ENCODE measurements at places on chromosomes 1 and 21. TPM values are rescaled to one million over a fixed set of nuclear protein-coding genes. Genes with fewer than 3 reads are reported as not detected.
A peak's percentile ranks its signal among the peaks of the same experiment; 100 is the strongest.

The KIAA0040 gene
- total RNA-seq: 28.2 TPM

The KIRREL1 gene
- total RNA-seq: 34.6 TPM

The PGBD5 gene
- 0.16 TPM for total RNA-seq

The OR2L13 gene
- total RNA-seq: not detected

DNA sequence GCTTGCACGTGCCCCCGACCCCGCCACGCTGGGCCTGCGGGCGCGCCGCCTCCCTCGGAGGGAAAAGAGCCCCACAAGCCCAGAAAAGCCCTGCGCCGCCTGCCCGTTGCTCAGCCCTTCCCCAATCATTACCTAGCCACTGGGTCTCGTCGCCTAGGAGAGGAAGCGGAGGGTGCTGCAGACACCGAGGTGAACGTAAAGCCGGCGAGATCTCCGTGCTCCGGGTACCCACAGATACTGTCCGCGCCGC is at the start of gene ENO1:
TSS of gene ENO1 (minus strand) at position 239 of the 250 bp plus-strand sequence. CDS start 3,778 bp downstream, outside the sequence.
- DNase-seq: no peak

GRCh38 chr1:197249324-197249723 is 18.7 kb upstream of the CRB1 start:
- no peak for DNase-seq

GRCh38 chr1:82640352-82640751 is 839.6 kb downstream of the ADGRL2 start:
- no peak for DNase-seq

- DNase-seq: no peak
These were observed 23.6 kb upstream of the GBP1 start for GRCh38 chr1:89088572-89088971.

DNA sequence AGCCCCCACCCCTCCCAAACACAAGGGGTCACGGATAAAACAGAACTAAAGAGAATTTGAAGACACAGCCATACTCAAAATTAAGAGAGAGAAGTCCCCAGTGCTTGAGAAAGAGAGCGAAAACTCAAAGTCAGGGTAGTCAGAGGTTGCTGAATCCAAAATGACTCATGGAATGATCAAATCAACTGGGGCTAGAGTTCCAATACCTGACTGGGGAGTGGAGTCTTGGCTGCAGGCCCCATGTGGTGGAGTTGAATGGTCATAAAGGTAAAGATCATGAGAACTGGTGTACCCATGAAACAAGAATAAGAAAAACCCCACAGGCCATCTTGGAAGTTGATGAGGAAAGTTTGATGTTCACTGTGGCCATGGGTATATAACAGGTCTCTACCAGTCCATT is 84.5 kb upstream of the LRRN2 start:
- DNase-seq: no peak

DNA sequence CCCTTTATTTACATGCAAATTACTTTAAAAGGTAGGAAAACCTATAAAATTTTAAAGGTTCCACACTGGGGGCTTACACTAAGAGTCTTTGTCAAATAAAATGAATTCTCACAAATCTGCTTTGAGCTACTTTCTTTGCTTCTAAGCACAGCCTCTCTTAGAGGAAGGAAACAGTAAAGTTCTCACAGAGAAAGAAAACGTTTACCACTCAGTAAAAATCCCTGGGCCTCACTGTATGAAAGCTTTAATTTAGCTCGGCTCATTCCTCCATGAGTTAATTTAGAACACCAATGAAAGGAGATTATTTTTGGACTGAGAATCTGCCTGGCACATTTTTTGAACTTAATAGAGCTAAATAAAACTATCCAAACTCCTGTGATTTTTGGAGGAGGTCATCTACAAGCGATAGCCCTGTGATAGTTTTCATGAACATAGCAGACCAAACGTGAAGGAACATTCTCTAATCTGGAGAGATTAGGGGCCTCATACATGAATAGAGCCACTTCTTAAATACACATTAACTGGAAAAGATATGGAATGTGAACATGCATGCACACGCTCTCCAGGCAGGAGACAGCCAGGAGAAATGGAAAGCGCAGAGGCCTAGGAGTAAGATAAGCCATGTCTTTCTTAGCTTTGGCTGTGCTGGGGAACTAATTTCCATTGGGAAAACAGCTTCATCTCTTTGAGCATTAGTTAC is 32.8 kb downstream of the PRRX1 start:
- DNase-seq: no peak

- DNase-seq: no peak
These were observed 757.8 kb upstream of the CXADR start for GRCh38 chr21:16755061-16755460.

- DNase-seq: no peak
These were observed 75.1 kb upstream of the GNG12 start for GRCh38 chr1:67908250-67908936.

GRCh38 chr1:54001591-54001990 is 16.4 kb downstream of the LDLRAD1 start:
- no peak for DNase-seq

The CHIA gene
- total RNA-seq: not detected

DNA sequence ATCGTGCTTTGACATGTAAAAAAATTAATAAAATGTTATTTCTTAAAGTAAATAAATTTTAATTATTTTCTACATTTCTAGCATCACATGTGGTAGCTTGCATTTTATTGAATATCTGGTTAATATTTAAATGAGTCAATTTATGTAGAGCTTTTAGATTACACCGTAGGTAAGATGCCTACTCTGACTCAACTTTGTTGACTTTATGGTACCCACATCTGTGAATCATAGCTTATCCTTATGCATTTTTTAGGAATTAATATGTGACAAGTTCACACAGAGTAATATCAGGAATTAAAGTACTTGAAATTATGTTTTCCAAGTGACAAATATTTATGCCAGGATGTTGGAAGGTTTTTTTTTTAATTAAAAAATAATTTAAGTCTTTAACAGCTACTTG is 120.7 kb downstream of the LEPR start:
- no peak for DNase-seq

The IL24 gene
- not detected for total RNA-seq

GRCh38 chr1:9985001-9985400 is 12.0 kb upstream of the RBP7 start:
- DNase-seq: no peak

The CD1C gene
- total RNA-seq: 0.99 TPM

The SPATA46 gene
- not detected for total RNA-seq

The APP gene
- 239 TPM for total RNA-seq

GRCh38 chr1:187691439-187691838 is 862.7 kb downstream of the PLA2G4A start:
- DNase-seq: no peak

DNA sequence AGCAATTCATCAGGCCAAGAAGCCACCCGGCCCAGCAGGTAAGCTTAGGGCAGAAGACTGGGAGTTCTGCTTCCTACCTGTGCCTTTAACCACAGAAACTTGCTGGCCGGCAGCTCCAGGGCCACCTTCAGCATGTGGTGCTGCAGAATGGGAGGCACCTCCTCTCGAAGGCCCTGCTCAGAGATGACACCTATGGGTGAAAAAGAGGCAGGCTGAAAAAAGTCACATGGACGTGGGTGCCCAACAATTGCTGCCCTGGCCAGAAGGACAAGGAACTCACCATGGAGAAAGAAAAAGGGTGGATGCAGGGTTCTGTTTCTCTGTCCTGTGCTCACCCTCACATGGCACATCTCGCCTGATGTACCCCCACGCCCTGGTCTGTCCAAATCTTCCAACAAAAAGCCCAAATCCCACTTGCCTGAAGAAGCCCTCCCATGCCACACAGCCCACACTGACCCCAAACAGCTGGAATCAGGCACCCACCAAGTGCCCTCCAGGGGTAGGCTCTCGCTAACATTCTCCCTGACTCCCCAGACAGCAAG is 33.0 kb downstream of the URB1 start:
- DNase-seq: no peak

- peak; percentile 81 for DNase-seq
These were observed 7.1 kb upstream of the SSBP3 start for GRCh38 chr1:54413295-54413694.

GRCh38 chr1:172089768-172090510 is 248.6 kb downstream of the DNM3 start:
- DNase-seq: peak; percentile 78

DNA sequence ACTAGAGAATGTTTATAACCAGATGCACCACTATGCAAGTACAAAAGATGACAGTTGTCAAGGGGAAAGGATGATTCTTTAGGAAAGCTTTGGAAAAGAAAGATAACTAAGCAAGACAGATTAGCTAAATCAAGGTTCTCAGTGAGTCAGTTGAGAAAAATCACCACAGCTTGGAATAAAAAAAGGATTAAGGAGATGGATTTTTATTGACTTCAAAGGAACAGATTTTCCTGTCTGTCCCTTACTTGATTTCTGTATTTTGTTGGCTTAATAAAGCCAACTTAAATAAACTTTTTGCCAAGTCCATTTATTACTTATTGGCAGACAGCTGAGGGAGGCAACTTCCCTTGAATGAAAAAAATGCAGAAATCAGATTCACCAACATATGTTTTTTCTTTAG is 93.9 kb downstream of the NR5A2 start:
- DNase-seq: no peak

- DNase-seq: no peak
These were observed 68.8 kb upstream of the RBM34 start for GRCh38 chr1:235229868-235230267.

DNA sequence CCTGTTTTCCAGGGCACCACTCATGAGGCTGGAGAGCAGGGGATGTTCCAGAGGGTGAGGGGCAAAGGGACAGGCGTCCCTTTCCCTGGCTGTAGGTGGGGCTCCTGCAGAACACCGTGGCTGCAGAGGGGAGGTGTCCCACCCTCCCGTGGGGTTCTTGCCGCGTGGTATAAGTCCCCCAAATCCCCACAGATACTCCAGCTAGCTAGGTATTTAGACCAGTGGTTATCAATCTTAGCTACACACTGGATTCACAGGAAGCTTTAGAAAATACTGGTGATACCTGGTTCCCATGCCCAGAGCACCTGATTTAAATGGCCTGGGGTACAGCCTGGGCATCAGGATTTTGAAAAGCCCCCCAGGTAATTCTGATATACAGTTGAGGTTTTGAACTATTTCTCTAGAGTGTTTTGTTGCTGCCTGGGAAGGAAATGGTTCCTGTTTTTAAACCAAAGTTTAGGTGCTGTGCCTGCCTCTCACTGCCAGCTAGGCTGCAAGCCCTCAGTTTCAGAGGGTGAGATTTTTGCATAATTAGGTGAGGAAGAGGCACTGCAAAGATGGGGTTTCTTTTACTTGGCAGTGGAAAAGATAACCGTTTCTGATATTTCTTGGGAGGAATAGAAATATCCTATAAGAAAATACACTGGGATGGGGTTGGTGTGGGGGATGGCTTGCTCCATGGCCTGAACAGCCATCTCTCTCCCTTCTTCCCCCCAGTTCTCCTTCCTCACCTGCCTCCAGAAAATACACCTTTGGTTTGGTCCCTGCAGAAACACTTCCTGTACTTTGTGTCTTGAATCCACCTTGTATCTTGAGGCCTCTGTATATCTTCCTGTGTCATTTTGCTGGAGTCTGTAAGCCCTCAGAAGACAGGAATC is 51.7 kb downstream of the RASSF5 start:
- DNase-seq: no peak

DNA sequence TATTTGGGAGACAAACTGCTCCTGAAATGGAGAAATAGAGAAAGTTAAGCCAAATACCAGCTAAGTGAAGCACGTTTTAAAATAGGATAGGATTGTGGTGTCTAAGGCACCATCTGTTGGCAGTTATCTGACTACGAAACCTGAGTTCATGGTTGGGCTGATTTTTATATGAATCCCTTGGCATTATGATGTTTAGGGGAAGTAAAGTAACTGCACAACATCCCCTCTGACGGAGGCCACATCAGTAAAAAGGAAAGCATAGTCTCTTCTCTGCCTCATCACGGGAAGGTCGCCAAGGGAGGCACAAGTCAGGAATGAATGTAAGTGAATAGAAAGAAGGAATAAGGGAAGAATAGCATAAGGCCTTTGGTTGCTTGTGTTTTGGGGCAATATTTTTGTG is 128.0 kb downstream of the PRRX1 start:
- DNase-seq: no peak

- DNase-seq: peak; percentile 83
These were observed at the start of gene PCP4 for GRCh38 chr21:39867198-39867650. Gene PCP4, plus strand, starts transcription at chr21:39867438. Its CDS starts 64 bp downstream, at chr21:39867502.

- no peak for DNase-seq
These were observed 16.7 kb upstream of the PLEKHA6 start for GRCh38 chr1:204376465-204376864.

DNA sequence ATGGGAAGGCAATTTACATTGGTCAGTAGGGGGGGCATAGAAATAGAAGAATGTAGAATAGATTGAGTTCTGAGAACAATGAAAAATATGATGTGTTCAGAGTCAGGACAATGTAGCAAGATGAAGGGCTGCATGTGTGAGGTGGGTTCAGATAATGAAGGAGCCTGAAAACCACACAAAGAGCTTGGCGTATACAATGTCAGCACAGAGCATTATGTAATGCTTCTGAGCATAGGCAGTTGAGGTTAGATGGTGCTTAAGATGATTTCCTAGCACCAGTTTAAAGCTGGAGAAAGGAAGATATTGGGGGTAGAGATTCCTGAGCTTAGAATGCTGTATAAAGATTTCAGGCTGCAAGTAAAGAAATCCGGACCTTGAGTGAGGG is 202.0 kb upstream of the SNX7 start:
- DNase-seq: no peak

- DNase-seq: peak; percentile 28
These were observed 321.4 kb downstream of the MATN1 start for GRCh38 chr1:30402031-30402430.

The VHLL gene
- not detected for total RNA-seq

DNA sequence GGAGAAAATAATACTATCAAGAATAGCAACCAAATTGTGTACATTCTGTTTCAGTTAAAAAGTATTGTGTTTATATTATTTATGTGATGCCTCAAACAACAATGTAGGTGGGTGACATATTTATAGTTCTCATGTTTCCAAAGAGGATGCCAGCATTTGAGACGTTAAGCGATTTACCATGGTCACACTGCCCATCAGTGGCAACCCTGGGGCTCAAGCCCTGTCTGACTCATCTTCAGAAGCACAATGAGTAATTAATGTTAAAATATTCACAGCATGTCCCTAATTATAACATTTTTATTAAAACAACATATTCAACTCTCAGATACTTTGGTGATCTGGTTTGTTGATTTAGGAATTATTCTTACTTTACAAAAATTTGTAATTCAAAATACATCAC is 409.4 kb downstream of the BRINP3 start:
- DNase-seq: no peak

- DNase-seq: peak; percentile 77
These were observed at the start of gene SLC19A1 for GRCh38 chr21:45542242-45542666. Gene SLC19A1, minus strand, starts transcription at chr21:45542440. Its CDS starts 4,481 bp downstream, at chr21:45537959.

The HSD3B2 gene
- not detected for total RNA-seq

DNA sequence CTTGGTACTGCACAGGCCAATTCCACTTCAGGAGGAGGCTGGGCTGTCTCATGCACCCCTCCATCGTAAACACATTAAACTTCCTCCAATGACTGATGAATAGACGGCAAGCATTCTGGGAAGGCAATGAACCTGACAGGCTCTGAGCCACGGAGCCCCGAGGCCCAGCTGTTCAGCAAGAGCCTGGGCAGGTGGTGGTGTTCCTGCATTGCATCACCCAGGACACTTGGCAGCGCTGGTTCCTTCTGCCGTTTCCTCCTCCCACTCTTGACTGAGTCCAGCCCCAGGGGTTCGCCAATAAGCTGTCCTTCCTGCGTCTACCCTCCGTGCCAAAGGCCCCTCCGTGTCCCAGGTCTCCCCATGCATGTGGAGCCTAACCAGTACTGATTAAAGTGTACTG is 109.8 kb downstream of the JAK1 start:
- DNase-seq: peak; percentile 93

- peak; percentile 77 for DNase-seq
These were observed 6.0 kb downstream of the TXNIP start for GRCh38 chr1:145990249-145990855.

The DIRAS3 gene
- total RNA-seq: 2.0 TPM
